ENCODE measurements at places on chromosomes 16 and 17.
A peak's percentile ranks its signal among the peaks of the same experiment; 100 is the strongest.

- no peak for DNase-seq
These were observed 27.3 kb upstream of the CBFA2T3 start for GRCh38 chr16:89004209-89004831.

DNA sequence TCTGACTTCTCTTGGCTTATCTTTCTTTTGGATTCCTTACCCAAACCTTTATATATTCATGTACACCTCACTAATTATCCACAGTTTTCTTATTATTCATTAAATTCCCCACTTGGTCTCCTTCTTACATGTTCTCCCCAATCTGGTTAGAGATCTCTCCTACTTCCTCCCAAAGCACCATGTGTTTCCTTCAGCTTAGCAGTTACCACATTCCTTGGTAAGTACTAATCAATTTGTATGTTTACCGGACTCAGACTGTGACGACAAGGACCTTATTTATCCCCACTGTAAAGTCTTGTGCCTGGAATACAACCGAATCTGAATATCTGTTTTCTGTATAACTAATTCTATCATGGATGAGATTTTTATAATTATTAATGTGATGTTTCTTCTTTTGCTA lies 389.5 kb downstream of the KCNJ2 start:
- no peak for DNase-seq

GRCh38 chr16:79154086-79154485 lies 446.5 kb downstream of the MAF start:
- no peak for DNase-seq

DNA sequence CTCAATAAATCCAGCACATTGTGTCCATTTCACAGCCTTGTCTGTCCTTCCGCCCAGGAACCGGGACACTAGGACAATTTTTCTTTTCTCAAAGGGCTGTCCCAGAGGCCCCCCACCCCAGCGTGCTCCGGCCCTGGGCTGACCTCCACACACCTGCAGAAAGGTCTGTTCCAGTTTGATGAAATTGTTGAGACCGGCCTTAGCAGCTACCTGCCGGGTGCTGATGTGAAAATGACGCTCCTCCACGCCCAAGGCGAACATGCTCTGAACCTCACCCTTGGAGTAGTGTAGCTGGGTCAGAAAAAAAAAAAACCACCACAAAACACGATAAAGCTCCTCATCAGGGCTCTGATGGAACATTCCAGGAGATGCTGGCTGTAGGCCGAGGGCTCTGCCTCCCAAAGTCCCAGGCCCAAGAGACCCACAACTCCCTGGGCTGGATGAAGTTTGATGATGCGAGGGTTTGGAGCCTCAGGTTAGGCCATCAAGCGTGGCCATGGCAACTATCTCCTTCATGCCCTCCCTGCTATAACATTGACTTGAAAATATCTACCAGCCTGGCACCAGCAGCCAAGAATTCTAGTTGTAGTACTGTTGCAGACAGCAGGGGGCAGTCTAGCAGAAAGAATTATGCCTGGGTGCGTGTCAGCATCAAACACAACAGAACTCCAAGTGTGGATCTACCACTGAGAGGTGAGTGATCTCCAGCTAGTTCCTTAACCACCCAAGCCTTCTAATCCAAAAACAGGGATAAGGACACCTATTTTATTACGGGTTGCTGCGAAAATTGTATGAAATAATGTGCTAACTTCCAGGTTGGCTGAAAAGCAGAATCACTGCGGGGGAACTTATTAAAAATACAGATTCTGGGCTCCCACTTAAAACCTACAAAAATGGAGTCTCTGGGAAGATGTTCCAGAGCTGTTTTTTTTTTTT lies 62.1 kb downstream of the RMI2 start:
- DNase-seq: no peak

GRCh38 chr16:84648595-84649510 lies 542 bp downstream of the KLHL36 start:
- no peak for DNase-seq

- no peak for DNase-seq
These were observed 35.0 kb downstream of the PITPNC1 start for GRCh38 chr17:67412032-67412431.

DNA sequence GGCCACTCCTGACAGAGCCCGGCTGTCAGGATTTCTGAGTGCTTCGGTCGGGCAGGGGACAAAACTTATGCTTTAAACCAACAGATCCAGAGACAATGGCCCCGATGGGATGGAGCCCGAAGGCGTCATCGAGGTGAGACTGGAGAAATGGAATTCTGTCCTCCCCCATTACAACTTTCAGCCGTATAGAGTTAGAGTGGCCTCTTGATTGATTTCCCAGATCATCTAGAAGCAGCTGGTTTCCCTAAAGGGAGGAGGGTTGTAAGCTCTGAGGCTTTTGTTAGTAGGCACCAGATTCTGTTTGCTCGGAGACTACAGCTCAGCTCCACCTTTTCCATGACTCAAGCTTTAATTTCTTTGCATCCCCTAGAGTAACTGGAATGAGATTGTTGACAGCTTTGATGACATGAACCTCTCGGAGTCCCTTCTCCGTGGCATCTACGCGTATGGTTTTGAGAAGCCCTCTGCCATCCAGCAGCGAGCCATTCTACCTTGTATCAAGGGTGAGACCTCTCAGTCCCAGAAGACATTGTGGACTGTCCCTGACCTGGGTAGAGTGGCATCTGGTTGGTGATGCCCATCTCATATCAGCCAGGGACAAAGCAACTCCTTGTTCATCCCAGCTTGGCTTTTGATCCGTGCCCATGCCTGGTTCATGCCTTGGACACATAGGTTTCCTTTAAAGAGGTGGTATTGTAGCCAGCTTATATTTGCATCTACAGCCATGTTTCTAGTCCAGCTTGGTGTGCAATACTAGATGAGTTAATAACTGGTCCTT lies 5.1 kb upstream of the CD68 start:
- no peak for DNase-seq

DNA sequence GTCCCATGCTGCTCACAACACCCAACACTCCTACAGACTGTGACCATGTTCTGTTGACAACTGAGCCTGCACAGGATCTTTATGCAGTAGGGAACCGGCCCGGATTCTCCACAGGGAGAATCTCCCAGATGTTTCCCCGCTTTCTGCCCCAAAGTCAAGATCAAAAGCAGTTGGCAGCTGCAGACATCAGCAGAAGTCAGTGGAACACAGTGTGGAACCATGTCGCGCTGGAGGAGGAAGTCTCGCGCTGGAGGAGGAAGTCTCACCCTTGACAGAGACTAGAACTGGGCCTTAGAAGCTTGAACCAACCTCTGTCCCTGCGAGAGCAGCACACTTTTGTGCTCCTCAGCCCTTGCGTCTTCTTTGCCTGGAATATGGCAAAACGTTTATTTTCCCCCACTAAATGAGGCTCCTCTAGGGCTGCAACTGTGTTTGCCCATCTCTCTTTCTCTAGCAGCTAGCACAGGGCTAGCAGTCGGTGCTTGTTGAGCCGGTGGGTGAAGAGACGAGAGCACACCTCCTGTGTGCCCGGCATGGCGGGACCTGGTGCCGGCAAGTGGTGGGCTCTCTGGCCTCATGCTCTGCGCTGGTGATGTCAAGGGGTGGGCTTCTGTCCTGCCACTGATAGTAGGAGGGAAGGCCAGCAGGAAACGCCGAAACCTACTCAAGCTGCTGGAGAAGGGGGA lies 2.1 kb upstream of the MRC2 start:
- DNase-seq: no peak

- DNase-seq: no peak
These were observed 9.0 kb downstream of the TMEM92 start for GRCh38 chr17:50283246-50283645.

DNA sequence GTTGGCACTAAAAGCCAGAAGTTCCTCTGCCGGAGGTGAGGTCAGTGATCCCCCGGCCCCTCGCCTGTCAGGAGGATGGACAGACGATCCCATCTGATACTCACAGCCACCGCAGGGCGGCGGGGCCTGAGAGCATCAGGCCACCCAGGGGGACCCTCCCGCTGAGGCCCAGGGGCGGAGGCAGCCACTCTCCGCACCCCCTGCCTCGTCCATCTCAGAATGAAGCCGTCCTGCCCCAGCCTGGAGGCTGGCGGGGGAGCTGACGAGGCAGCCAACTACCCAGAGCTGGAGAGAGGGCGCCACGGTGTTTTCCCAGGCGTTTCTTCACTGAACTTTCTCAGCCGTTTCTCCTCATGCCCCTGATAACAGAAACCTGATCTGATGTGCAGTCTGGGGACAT lies 22.6 kb downstream of the TPSD1 start:
- DNase-seq: no peak

DNA sequence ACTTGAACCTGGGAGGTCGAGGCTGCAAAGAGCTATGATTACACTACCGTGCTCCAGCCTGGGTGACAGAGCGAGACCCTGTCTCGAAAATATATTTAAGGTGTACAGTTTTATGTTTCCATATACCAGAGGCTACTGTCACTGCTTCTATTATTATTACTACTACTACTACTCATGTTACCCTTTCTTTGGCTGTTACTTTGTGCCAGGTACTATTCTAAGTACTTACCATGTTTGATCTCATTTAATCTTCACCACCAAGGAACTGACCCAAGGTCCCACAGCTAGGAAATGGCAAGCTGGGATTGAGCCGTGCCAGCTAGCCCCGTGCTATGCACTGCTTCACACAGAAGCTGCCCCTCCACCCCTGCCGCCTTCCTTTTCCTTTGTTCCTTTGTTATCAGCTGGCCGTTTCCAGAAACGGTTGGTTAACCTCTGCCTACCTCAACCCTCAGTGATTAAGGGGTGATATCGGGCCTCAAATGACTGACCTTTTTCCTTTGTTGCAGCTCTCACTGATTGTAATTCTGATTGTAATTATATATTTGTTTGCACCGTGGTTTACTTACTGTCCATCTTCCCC lies 78.4 kb downstream of the ABCC1 start:
- no peak for DNase-seq

GRCh38 chr17:37318931-37319594 lies 56.7 kb upstream of the C17orf78 start:
- no peak for DNase-seq

GRCh38 chr17:41518789-41519449 lies at the start of gene KRT15:
TSS of gene KRT15 (minus strand) at chr17:41518890. CDS start at chr17:41518827, 63 bp downstream.
- no peak for DNase-seq

GRCh38 chr17:79974566-79975497 lies 60.8 kb downstream of the TBC1D16 start:
- no peak for DNase-seq

- DNase-seq: no peak
These were observed 124.8 kb downstream of the MRM1 start for GRCh38 chr17:36726199-36726598.

GRCh38 chr16:26985100-26986065 lies 81.3 kb upstream of the C16orf82 start:
- DNase-seq: peak; percentile 30

- no peak for DNase-seq
These were observed 3.4 kb upstream of the C1QTNF8 start for GRCh38 chr16:1099189-1100083.

DNA sequence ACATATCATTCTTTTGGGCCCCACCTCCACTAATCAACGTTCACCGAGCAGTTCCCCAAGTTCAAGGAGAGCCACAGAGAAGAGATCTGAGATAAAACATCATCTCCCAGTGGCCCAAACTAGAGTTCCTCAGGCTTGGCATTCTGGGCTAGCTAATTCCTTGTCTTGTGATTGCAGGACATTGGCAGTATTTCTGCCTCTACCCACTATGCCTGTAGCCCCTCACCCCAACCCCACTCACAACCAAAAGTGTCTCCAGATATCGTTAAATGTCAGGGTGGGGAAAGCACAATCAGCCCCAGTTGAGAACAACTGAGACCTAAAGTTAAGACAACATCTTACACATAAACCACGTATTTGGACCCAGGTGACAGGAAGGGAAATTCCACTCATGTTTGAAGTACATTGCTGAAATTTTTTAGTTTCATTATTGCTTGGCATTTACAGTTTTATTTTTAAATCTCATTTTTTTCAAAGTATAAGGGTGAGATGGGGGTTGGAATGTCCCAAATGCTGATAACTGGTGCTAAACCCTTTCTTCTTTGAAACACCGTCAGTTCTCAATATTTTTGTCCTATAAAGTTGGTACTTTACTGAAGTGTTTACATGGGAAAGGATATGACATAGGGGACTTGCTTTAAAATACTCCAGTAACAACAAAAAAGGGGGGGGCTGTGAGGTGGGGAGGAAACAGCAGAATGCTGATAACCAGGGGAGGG lies 13.6 kb downstream of the ZC3H7A start:
- DNase-seq: no peak

GRCh38 chr16:67843343-67843765 lies 1.2 kb downstream of the THAP11 start:
- no peak for DNase-seq

DNA sequence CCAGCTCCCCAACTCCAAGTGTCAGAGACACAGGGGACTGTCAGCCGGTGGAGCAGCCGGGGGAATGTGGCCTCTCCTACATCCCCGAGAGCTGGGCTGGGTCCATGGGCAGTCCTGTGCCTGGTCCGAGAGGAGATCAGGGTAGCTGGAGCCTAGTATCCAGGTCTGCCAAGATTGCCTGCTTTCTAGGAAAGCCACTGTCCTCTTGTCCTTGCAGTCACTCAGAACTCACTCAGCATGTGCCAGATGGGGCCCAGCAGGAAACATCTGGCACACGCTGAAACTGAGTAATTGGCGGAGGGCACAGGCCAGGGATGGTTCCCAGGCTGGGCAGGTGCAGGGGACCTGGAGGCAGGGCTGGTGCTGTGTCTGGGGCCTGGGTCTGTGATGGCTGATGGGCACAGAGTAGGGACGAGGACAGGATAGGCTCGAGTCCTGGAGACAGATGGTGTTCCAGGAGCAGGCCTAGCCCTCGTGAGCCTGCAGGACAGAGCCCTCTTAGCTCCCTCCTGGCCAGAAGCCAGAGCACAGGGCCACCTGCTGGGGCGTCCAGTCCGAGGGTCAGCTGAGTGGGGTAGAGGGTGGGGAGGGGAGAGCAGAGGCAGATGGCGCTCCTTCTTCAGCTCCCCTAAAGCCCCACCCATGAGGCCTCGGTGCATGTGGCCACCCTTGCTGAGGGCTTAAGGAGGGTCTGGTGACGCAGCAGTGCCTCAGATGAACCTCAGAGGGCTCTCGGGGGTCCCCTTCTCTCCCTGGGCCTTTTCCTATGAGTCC lies 31.1 kb downstream of the ADCY7 start:
- DNase-seq: no peak

GRCh38 chr17:77402159-77402731 lies 261.5 kb downstream of the SEC14L1 start:
- no peak for DNase-seq

DNA sequence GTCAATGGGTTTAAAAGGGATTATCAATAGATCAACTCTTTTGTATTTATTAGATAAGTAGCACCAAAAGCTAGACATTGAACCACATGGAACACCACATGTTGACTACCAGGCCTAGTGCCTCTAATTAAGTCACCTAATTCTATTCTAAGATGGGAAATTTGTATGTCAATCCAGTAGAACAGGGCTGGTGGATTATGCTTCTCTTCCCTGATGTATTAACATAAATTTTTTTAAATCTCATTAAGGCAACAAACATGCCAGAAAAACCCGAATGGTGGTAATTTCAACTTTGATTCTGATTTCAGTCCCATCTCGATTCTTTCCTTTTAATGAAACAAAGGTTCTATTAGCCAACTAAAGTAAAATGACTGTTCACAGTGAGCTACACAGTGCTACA lies 92.6 kb downstream of the KANSL1 start:
- DNase-seq: no peak

GRCh38 chr17:60165971-60166370 lies 16.2 kb downstream of the CA4 start:
- no peak for DNase-seq

- peak; percentile 3 for DNase-seq
These were observed 175.8 kb upstream of the MAF start for GRCh38 chr16:79776243-79776847.

Measured in iPS DF 19.7 (cell line).